Stimulated activated CD8-positive, alpha-beta memory T cell treated with anti-CD3 and anti-CD28 coated beads, Interleukin-7, amount 100 ng/mL, for 24 hours (primary cell): ENCODE measurements at places on chromosomes 2 and 18.
A peak's percentile ranks its signal among the peaks of the same experiment; 100 is the strongest.

DNA sequence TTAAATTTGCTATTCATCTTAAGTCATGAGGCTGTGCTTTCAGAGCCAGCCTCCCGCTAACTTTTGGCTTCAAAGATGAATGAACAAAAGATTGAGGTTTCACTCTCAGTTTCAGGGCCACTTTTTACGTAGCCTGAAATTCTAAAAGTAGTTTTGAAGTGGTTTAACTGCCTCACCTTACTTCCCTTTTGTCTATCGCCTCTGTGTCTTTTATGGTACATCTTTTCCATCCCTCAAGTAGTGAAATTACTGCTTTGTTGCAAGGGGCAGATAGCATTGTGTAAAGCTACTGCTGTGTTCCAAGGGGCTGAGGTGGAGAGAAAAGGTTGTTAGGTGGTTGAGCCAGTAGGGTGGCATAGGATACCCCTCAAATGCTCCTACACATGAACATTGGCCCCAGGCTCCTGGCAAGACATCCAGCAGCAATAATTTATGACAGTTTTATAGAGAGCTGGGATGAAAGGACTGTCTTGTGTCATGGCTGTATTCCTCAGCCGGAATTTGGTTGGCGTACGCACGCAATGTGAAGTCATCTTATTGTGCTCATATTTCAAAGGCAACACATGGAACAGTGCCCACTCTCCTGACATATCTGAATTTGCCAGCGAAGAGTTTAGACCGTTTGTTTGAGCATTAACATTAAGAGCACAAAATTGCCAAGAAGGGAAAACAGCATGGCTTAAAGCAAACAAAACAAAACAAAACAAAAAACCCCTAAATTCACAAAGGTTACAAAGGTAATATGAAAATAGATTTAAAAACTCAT lies 32.2 kb downstream of the QPCT start:
- DNase-seq: no peak

- DNase-seq: no peak
These were observed 13.6 kb downstream of the CNDP1 start for GRCh38 chr18:74547860-74548259.

GRCh38 chr2:3522961-3523421 lies 3.7 kb upstream of the ADI1 start:
- no peak for DNase-seq

- no peak for DNase-seq
These were observed 33.2 kb downstream of the B3GNT2 start for GRCh38 chr2:62229082-62229605.

DNA sequence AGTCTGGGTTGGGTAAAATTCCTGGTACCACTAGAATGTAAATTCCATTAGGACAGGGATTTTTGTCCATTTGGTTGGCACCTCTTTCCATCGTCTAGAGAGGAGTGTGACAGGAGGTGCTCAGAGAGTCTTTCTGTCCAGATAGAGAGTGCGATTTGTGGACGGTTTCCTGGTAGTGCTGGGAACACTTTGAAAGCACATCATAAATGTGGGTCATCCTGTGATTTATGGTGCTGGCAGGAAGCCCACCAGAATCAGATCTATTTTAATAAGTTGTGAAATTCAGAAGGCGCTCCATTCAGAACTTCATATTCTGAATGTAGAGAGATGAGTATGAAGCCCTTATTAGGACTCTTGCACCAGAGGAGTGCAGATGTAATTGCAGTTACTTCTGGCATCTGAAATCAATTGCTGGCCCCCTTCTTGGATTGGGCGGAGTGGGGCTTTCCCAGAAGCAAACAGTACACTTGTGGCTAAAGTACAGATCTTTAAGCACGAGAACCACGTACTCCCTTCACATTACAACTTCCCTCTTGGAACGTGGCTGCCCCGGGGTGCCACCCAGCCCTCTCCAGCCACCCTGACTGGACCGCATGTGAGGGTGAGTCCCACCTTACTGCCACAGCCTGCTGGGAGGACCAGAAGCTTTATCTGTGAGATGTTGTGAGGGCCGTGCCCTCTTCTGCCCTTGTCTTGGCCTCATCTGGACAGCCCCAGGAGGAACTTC lies 243.2 kb downstream of the MYO3B start:
- no peak for DNase-seq

- no peak for DNase-seq
These were observed 14.7 kb downstream of the CDK15 start for GRCh38 chr2:201821080-201821479.

- no peak for DNase-seq
These were observed 200.4 kb downstream of the SPP2 start for GRCh38 chr2:234250926-234251325.

DNA sequence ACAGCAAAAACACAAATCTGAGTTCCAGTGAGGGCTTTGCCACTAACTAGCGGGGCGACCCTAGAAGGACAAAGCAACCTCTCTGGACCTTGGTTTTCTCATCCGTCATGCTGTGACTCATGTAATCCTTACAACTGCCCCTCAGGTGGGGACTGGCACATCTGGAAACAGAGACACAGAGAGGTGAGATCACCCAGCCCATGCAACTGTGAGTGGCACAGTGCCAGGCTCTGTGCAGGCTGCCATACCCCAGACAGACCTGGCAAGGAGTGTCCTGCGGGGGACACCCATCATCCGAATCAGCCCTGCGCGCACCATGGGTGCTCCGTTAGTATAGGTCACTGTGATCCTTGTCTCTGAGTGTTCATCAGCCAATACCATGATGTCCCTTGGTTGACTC lies 198.3 kb downstream of the SMAD7 start:
- DNase-seq: no peak

DNA sequence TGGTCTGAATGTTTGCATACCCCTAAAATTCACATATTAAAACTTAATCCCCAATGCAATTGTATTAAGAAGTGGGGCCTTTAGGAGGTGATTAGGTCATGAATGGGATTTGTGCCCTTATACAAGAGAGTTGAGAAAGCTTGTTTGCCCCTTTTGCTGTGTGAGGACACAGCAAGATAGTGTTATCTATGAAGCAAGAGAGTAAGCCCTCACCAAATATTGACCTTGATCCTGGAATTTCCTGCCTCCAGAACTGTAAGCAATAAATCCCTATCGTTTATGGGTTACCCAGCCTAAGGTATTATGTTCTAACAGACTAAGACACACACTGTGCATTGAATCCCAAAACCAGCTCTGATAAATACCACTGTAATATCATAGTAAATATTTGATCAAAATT lies 32.2 kb downstream of the NR4A2 start:
- DNase-seq: no peak

DNA sequence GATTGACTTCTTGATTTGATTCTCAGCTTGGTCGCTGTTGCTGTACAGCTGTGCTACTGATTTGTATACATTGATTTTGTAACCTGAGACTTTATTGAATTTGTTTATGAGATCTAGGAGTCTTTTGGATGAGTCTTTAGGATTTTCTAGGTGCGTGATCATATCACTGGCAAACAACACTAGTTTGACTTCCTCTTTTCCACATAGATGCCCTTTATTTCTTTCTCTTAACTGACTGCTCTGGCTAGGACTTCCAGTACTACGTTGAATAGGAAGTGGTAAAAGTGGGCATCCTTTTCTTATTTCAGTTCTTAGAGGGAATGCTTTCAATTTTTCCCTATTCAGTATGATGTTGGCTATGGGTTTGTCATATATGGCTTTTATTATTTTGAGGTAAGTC lies 101.3 kb downstream of the OSBPL1A start:
- no peak for DNase-seq

- no peak for DNase-seq
These were observed 145.0 kb upstream of the SH3BP4 start for GRCh38 chr2:234806818-234807217.

GRCh38 chr2:127449414-127449813 lies 31.2 kb downstream of the PROC start:
- no peak for DNase-seq

- peak; percentile 7 for DNase-seq
These were observed 159.8 kb downstream of the RHBDD1 start for GRCh38 chr2:226995625-226996041.

- DNase-seq: no peak
These were observed 283.1 kb downstream of the ZNF407 start for GRCh38 chr18:74880706-74881278.

DNA sequence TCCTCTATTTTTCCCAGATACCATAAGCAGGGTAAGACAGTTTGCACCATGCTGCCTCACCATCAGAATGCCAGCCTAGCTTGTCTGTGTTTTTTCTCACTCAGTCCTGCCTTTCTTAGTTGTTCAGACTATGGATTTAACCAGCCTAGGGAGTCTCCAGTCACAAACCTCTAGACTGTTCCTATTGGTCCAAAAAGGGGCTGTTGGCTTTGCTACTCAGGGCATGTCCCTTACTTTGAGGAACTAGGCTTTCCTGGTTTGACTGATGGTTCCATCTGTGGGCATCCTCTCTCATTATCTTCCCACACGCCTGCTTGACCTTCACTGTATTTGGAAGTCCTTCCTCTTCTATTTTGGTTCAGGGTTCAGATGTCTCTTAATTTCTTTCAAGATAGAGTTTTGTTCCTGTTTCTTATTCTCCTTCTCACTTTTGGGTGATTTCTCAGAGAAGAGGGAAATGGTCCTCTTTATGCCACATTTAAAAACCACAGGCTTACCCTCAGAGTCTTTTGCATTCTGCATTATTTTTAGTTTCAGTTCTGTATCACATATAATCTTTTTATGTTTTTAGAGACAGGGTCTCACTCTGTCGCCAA lies 31.3 kb upstream of the TMEM131 start:
- DNase-seq: no peak

- no peak for DNase-seq
These were observed 84.6 kb upstream of the CAB39 start for GRCh38 chr2:230627806-230628724.

DNA sequence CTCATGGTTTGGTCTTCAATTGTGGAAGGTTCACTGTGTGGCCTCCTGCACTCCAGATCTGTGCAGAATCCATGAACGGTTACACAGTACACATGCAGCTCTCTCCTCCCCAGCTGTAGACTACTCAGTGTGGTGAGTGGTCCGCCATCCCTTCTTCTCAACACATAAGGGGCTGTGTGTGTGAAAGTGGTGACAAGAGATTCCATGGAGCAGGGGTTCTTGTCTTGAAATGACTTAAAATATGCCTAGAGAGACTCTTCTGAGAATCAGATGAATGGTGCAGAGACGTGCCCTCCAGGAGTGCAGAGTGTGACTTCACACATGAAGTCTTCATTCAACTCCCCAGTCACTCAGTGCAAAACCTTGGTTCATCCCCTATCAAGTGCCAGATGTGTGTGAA lies 151.0 kb upstream of the COPS8 start:
- no peak for DNase-seq

GRCh38 chr2:24676493-24676892 lies 116.7 kb downstream of the PTRHD1 start:
- no peak for DNase-seq

- no peak for DNase-seq
These were observed 16.5 kb downstream of the SCG2 start for GRCh38 chr2:223585666-223586065.

- no peak for DNase-seq
These were observed 53.6 kb upstream of the CAB39 start for GRCh38 chr2:230658877-230659652.

DNA sequence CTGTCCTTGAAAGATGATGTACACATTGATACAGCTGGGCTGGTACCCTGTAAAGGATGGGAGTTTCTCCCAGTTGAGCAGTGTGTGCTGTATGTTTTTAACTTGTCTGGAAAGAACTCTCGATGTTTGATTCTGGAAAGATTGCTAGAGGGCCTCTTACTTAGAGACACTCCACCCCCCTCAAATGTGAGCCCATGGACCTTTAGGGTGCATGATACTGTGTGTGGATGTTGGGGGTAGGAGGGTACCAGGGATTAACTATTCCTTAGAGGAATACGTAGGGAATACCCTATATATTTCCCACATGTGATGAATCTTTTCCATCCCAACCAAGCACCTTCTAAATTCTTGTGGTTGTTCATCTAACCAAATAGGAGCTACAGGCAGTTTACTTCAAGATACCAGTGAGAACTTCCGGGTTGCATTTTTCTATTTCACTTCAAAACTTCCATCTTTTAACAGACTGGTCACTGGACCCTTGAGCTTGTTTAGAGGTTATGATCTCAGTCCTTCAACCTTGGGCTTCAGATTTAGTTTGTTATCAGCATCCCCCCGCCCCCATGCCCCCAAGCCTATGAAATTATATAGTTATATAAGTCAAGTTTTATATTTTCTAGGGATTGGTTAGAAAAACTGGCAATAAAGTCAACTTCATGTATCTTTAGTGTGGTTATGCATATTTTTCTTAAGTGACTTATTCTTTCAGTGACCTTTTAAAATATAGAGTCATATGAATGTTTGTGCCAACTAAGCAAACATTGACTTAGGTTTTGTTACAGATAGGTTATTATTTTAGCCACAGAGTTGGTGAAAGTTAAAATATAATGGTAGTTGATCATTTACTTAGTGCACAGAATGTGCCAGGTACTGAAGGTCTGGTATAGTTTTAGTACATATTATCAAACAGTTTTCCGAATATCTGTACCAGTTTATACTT lies 18.2 kb downstream of the AFTPH start:
- DNase-seq: no peak

DNA sequence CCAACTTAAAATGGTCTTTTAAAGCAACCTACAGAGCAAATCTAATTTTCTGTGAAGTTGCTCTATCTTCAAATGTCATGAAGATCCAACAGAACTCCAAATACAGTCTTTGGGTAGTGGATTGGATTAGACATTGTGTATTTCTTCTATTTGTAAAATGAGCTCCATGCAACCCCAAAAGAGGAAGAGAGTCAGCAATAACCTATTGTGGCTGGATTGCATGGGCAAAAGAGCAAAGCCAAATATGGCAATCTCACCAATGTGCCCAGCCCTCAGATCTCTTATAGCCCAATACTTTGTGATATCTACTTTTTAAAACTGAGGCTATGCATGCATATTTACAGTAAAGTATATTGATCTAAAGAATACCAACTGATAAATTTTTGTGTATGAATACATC lies 146.3 kb downstream of the TXNL1 start:
- DNase-seq: no peak

DNA sequence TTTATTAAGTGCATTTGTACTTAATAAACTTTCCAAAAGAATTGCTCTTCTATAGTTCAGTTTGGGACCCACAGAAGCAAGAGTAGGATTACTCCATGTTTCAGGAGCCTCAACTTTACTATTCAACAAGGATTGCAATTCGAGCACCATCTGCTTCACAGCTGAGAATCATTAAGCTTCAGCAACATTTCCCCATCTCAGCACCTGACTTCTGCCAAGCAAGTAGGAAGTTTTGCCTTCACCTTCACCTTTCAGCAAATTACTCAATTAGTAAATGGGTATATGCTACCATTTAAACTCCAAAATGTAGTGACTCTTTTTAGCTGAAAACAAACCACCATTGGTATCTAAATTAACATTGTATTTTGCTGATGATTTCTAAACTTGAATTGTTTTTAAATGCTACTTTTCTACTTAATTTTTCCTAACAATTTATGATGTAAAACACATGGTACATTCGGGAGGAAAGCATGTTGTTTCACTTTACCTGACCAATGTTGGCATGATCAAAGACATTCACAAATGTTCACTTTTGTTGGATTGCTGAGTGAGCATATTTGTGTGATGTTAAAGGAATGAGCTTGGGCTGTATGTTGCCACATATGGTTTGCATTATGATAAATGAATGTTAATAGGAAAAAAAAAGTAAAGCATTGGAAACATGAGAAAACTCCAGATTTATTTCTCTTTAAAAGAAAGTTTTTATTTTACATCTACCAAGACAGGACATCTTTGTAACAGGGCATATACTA lies 159.2 kb downstream of the GULP1 start:
- no peak for DNase-seq
